Gastroesophageal sphincter (tissue), 4 donors: ENCODE measurements at places on chromosomes 2 and 18.

GRCh38 chr2:201820383-201821007, 14.2 kb downstream of the CDK15 start:
- ATAC-seq = no peak

DNA sequence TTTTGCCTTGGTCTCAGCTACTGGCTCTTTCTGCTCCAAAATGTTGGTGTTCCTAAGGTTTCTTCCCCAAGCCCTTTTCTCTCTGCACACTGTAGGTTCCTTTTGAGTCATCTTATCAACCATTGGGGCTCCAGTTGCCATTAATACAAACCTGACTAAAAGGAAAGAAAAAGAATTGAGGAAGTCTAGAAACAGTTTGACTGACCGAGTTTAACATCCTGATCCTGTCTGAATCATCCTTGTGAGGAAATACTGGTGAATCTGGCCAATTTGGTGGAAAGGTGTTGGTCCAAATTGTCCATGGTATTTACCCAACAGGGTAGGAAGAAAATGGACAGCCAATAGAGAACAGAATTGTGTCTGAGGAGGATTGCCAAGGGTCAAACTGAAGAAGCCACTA, 38.3 kb downstream of the CRYGD start:
- ATAC-seq = no peak

GRCh38 chr2:12116228-12116750, 369.9 kb downstream of the LPIN1 start:
- no peak for ATAC-seq

DNA sequence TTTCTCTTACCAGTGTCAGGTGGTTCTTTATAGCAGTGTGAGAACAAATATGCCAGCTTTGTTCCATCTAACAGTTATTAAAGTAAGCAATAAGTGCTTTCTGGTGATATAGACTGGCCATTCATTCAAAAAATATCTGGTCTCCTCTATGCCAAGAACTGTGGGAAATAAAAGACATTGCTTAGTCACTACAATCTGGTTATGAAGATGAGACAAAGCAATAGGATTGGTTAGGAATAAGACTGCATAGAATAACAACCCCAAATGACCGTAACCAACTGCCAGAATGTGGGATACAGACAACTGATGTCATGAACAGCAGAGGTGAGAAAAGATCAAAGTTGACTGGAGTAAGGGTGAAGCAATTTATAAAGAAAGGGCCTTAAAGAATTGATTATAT, 83.8 kb downstream of the MBD2 start:
- no peak for ATAC-seq
